ENCODE measurements at places on chromosomes 7 and 10.

- peak; percentile 59 for DNase-seq
These were observed 524 bp upstream of the PRXL2A start for GRCh38 chr10:80407812-80408241.

DNA sequence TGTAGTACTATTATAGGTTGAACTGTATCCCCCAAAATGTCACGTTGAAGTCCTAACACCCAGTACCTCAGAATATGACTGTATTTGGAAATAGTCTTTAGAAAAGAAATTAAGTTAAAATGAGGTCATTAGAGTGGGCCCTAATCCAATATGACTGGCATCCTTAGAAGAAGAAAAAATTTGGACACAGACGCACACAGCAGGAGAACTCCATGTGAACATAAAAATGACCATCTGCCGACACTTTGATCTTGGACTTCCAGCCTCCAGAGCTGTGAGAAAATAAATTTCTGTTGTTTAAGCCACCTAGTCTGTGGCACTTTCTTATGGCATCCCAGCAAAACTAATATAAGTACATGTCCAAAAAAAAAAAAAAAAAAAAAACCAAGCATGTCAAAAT lies 225.8 kb downstream of the PARD3 start:
- DNase-seq, result no peak

DNA sequence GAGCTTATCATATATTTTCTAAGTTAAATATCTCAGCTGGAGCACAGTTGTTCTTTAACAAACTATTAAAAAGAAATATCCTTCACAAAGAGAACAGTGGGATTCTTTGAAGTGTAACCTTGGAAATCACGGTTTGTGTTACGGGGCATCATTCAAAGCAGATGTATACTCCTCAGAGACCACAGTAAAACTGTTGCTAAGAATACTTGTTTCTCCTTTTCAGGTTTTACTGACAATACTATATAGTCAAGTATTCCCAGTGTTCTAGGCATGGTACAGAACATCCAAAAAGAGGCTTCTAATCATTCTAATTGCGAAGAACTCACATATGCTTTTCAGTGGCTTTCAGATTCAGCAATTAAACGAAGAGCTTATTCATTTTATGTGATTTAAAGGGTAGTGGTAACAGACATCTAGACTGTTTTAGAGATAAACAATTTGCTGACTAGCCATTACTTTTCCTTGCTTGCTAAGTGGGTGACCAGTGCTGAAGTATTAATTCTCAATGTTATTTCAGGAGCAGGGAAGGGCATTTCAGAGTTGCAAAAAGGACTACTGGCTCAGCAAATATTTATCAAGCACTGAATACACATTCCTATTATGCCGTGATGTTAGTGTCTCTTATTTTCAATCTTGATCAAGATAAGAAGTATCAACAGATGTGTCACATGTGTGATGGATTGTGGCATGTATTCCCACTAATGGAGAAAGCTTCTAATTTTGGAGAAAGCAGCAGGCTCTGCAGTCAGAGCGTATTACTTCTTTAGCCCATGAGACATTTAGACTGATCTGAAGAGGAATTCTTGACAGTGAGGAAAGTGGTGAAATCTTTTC lies 236.8 kb downstream of the RNLS start:
- DNase-seq, result no peak

GRCh38 chr10:131453721-131454634 lies 142.5 kb upstream of the TCERG1L start:
- peak; percentile 59 for DNase-seq

- DNase-seq, result no peak
These were observed 19.0 kb downstream of the TLL2 start for GRCh38 chr10:96494694-96495093.

- DNase-seq, result no peak
These were observed 618 bp upstream of the RELN start for GRCh38 chr7:103989785-103990767.

GRCh38 chr7:98678215-98678614 lies 61.1 kb downstream of the NPTX2 start:
- DNase-seq, result no peak

DNA sequence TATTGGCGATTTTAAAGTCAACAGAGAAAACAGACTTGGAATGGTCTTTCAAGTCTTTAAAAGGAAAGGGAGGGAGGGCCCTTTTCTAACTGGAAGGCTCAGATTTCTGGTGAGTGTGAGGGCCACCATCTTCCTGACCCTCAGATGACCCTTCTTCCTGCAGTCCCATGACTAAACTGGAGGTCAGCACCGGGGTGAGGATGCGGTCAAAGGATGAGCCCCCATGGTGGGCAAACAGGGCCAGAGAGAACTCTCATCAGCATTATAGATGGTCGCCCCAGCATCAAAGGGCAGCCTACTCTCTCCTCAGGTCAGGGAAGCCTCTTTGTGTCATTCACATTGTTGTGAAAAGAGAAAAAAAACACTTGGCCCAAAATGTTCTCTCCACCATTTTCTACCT lies 219.2 kb downstream of the LRMDA start:
- no peak for DNase-seq

- no peak for DNase-seq
These were observed 17.8 kb upstream of the MAGI2 start for GRCh38 chr7:79471283-79471682.

DNA sequence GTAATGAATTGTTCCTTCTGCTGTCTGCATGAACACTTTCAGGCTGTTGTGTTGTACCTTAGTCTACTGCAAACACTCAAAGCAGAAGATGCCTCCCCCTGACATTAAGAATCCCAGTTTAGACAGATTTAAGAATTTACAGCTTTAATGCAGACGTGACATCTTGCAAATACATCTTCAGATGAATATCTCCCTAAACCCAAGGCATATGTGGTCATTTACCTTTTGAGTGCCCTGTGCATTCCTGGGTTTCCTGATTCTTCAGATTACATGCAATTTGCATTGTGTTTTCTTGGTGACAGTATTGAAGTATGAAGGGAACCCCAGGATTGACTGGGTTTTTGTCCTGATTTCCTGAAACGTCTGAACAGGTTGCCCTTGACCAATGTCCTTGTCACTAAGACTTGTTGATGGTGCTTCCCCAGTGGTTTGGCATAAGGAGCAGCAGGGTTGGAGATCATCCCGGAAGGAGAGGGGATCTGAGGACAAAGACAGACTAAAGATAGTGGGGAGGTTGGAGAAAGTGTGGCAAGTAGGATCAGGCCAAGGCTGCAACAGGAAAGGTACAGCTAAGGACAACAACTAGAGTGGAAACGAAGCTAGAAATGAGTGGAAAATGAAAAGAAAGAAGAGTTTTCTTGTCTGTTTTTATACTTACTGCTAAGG lies 123.8 kb upstream of the RHOBTB1 start:
- no peak for DNase-seq

GRCh38 chr7:20220921-20221547 lies 3.9 kb upstream of the MACC1 start:
- no peak for DNase-seq

- DNase-seq, result no peak
These were observed 166.0 kb downstream of the FANK1 start for GRCh38 chr10:126062131-126063032.

- no peak for DNase-seq
These were observed 98.6 kb downstream of the FAM53B start for GRCh38 chr10:124645467-124646095.

- DNase-seq, result peak; percentile 65
These were observed 340.3 kb upstream of the PRKCQ start for GRCh38 chr10:6920072-6921019.

DNA sequence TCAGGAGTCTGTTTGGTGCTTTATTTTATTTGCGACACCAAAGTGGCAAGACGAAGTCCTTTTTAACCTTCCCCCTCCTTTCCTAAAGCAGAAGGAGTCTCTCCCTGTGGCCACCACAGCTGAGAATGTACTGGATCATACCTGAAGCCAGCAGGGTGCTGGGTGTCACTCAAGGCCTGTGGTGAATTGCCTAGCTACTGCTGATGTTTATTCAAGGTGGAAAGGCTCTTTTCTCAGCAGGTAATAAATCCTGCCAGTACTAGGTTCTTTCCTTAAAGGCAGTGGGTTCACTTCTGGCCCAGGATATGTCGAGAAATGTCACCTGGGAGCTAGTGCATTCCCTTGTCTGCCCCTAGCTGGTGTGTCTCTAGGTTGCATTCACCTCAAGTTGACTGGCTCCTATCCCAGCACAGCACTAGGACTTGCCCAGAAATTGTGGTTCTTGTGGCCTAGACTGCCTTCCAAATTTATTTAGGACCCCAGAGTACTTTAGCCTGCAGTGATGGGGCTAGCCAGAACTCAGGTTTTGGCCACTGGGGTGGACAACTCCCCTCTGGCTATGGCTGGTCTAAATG lies 60.8 kb upstream of the FAM3C start:
- no peak for DNase-seq

DNA sequence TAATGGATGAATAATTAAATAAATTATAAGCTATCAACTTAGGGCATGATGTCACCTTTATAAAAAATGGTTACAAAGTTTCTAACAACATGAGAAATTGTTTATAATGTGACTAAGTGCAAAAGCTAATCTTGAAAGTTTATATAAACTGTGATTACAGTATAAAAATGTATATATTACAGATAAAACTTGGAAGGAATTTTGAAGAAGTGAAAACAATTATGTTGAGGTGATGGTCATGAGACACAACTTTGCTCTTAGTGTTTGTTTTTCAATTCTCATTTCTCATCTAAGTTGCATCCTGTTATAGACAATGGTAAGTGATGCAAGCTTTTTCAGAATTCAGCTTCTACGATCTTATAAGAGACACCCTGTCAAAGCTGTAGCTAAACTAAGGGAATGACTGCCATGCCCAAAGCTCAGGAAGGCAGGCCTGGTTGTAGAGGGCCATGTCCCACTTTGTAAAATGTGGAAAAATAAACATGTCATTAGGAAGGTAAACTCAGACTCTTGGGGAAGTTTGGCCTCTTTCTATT lies 23.9 kb downstream of the MACC1 start:
- DNase-seq, result no peak

DNA sequence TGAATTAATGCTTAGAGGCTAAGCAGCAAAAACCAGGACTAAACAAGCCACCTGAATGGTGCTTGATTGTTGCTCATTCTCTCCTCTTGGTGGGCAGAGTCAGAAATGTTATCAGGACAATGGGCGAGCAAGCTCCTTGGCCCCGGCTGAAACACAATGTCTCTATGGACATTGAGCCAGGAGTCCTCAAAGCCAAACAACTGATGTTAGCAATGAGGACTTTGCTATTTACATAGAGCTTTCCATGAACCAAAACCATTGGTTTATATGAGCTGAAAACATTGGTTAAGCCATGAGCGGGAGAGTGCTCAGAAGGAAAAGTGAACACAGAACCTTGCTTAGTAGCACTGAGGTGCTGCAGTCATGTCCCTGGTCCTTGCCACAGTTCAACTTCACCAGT lies 21.5 kb upstream of the NPVF start:
- no peak for DNase-seq

- DNase-seq, result no peak
These were observed 36.5 kb upstream of the PAPSS2 start for GRCh38 chr10:87623191-87623590.

All from stimulated activated CD8-positive, alpha-beta memory T cell treated with anti-CD3 and anti-CD28 coated beads, Interleukin-15, amount 100 ng/mL, for 48 hours (primary cell).